Esophagus muscularis mucosa (tissue), 4 donors: ENCODE measurements at places on chromosomes 11 and 22. TPM values are rescaled to one million over a fixed set of nuclear protein-coding genes. Genes with fewer than 3 reads are reported as not detected.

- DNase-seq, result no peak
Observed at GRCh38 chr22:42991010-42991651, 23.8 kb downstream of the PACSIN2 start.

DNA sequence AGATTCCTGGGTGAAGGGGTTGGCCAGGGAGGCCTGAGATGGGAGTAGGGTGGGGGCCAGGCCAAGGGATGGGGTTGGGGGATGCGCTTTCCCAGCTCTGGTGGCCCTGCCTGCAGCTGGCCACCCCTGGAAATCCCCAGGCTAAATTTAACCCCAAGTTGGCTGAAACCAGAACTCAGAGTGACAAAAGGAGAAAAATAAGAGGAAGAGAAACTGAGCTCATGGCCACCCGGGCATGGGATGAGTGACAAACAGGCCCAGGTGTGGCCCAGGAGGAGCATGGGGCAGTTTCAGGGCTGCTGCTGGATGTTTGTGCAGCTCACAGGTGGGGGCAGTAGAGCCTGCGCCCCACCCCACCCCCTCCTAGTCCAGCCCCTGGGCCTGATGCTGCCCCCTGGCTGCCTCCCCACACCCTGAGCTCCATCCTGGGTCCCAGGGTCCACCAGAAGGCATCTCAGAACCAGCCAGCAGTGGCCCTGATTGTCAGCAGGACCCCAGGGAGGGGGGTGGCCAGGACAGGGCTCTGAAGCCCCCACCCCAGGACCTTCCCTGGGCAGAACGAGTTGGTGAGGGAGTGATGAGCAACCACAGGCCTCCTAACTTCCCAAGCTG is 48.0 kb downstream of the IGLL5 start:
- DNase-seq, result no peak

DNA sequence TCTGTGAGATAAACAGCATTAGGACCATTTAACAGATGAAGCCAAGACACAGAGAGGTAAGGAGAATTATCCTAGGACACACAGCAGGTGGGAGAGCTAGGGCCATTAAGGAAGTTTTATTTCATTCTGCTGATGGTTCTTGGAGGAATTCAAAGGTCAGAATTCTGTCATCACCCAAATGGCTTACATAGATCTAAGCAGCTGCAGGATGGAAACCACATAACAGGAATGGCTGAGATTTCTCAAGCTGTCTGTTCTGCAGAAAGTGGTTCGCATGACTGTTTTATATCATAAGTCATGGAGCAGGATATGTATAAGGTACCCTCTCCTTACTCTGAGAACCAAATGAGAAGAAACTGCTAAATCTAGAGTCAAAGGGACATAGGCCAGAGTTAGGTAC is 163.2 kb upstream of the NARS2 start:
- DNase-seq, result no peak

DNA sequence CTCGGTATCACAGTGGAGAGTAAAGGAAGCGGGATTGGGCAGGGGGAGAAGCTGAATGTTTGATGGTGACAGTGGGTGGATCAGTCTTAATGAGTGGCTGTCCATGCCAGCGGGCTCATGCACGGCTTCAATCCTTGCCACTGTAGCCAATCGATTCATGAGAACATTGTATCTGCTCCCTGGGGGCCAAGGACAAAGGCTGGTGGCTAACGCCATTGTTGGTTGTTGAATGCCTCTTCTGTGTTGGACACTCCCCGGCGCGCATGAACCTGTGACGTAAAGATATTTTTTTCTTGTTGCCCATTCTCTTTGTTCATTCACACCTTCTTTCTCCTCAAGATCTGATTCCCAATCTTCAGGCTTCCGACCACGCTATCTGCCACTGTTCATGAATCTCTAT is 20.9 kb upstream of the ATXN10 start:
- DNase-seq, result no peak

- DNase-seq, result no peak
Observed at GRCh38 chr11:12159351-12160099, 49.1 kb downstream of the MICAL2 start.

GRCh38 chr11:120835601-120836228 is 188.2 kb upstream of the TBCEL start:
- no peak for DNase-seq

DNA sequence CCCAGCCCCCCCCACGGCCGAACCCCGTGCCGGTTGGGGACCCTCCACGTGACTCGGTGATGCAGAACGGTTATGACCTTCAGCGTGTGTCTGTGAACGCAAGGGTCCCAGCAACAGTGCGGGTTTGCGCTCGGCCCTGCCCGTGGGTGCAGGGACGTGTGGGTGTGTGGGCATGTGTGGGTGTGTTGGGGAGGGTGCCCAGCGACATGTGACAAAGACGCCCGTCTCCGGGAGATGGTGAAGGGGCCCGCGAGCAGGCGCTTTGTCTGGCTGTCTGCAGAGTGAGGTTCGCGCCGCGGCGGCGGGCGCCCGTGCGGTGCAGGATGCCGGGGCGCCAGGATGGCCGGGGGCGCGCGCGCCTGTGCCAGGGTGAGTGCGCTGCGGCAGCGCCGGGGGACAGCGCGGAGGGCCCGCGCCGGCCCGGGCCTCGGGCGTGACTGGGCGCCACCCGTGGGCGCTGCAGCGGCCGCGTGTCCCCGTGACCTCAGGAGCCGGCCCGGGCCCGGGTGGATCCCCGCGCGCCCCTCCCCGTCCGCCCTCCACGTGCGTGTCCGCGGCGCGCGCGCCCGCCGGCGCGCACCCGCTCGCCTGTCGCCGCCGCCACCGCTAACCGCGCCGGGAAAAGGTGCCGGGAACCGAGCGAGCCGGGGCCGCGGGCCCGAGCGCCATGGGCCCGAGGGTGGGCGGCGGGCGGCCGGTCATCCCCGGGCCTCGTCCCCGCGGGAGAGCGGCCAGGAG is at the start of gene LRFN4:
TSS of gene LRFN4 (plus strand) at position 569 of the 738 bp plus-strand sequence. CDS start 681 bp downstream, outside the sequence.
- DNase-seq, result no peak

DNA sequence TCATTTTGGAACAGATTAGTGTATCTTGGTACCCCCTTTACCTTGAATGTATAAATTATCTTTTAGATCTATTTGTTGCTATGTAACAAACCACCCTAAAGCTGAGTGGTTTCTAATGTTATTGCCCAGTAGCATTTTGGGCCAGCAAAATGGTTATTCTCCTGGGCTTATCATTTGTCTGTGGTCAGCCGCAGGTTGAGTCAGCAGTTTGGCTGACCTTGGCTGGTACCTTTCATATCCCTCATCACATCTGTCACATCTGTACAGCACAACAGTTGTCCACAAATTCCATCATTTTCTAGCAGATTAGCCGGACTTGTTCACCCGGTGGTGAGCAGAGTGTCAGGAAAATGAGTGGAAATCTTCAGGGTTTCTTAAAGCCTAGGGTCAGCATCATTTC is 588.5 kb upstream of the ARHGAP42 start:
- DNase-seq, result no peak

Gene SLC5A1
- 0.11 TPM for total RNA-seq

Gene OR52A1
- not detected for total RNA-seq

Gene MPEG1
- total RNA-seq, result 10.1 TPM

Gene ZNF280A
- not detected for total RNA-seq

Gene SMTNL1
- total RNA-seq, result not detected

Gene TEX54
- total RNA-seq, result not detected

Gene MYRF
- under 0.01 TPM for total RNA-seq

Gene TREH
- total RNA-seq, result not detected

Gene GLB1L3
- total RNA-seq, result 0.42 TPM
